Peyer's patch (tissue), 4 donors: ENCODE measurements at places on chromosomes 3 and 15.
A peak's percentile ranks its signal among the peaks of the same experiment; 100 is the strongest.

- no peaks in the 10 kb centered on the region for H3K27me3 ChIP-seq
- no peaks in the 10 kb centered on the region for H3K36me3 ChIP-seq
- H3K27ac ChIP-seq: no peak overlapping the region
- H3K4me3 ChIP-seq: peak overlapping the region; percentile 0
- no peak for DNase-seq
- no peaks in the 10 kb centered on the region for H3K4me1 ChIP-seq
These were observed 5.2 kb downstream of the CDV3 start for GRCh38 chr3:133578548-133579191.

- no peak overlapping the region for H3K27ac ChIP-seq
- H3K4me3 ChIP-seq: no peak overlapping the region
- no peaks in the 10 kb centered on the region for H3K27me3 ChIP-seq
These were observed 84.6 kb upstream of the ARHGEF3 start for GRCh38 chr3:56886314-56886713.

DNA sequence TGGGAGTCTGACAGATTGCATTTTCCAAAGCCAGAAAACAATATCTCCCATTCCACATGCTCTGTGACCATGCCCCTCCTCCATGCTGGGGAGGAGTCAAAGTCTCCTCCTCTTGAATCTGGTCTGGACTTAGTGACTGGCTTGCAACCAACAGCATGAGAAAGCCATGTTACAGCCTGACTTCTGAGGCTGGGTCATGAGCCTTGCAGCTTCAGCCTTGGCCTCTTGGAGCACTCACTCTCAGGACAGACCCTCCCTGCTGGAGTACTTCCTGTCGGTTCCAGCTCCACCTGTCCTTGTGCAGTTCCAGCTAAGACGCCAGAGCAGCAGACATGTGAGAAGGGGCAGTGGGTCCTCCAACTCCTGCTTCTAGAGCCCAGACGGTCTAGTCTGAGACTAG, 49.7 kb upstream of the RBSN start:
- H3K4me1 ChIP-seq: peaks cover 4% of the 10 kb centered on the region
- no peak for DNase-seq
- no peaks in the 10 kb centered on the region for H3K27me3 ChIP-seq
- no peak overlapping the region for H3K4me3 ChIP-seq

DNA sequence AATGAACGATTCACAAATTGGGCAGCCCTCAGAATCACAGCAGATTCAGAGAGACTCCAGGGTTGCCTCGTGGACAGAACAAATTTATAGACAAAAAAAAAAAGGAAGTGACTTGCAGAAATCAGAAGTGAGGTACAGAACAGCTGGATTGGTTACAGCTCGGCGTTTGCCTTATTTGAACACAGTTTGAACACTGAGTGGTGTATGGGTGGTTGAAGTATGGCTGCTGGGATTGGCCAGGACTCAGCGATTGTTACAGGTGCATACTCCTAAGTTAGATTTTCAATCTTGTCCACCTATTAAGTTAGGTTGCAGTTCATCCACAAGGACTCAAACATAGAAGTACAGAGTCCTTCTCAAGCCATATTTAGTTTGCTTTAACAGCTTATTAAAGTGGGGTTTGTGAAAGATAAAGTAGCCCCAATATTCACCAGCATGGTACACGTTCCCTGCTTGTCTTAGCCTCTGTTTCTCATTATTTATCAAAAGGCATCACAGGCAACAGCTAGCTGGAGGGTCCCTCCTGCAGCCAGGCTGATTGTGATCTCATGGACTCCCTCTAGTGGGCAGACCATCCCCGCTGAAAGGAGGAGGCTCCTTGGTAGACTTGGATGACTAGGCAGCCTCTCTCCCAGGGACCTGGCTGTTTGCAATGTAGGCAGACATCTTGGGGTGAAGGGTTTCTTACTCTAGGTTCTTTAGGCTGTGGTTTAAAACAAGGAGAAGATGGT, 17.6 kb upstream of the ALDH1L1 start:
- no peaks in the 10 kb centered on the region for H3K4me1 ChIP-seq
- no peaks in the 10 kb centered on the region for H3K27me3 ChIP-seq
- DNase-seq: peak; percentile 77
- no peak overlapping the region for H3K4me3 ChIP-seq
- no peaks in the 10 kb centered on the region for H3K36me3 ChIP-seq

- H3K36me3 ChIP-seq: no peaks in the 10 kb centered on the region
- no peak overlapping the region for H3K4me3 ChIP-seq
- H3K4me1 ChIP-seq: no peaks in the 10 kb centered on the region
- peak; percentile 53 for DNase-seq
- H3K27ac ChIP-seq: peak overlapping the region; percentile 40
These were observed 59.0 kb upstream of the PPARG start for GRCh38 chr3:12229896-12230295.

GRCh38 chr15:39591141-39591895, 10.4 kb downstream of the THBS1 start:
- DNase-seq: no peak
- H3K36me3 ChIP-seq: no peaks in the 10 kb centered on the region
- H3K4me1 ChIP-seq: no peaks in the 10 kb centered on the region
- no peak overlapping the region for H3K27ac ChIP-seq

GRCh38 chr3:188066141-188066540, 87.8 kb upstream of the LPP start:
- no peaks in the 10 kb centered on the region for H3K4me1 ChIP-seq
- no peaks in the 10 kb centered on the region for H3K27me3 ChIP-seq
- no peak for DNase-seq
- no peaks in the 10 kb centered on the region for H3K36me3 ChIP-seq

GRCh38 chr3:100227511-100227921, 33.3 kb upstream of the TBC1D23 start:
- no peaks in the 10 kb centered on the region for H3K27me3 ChIP-seq
- H3K4me3 ChIP-seq: no peak overlapping the region
- DNase-seq: no peak
- H3K36me3 ChIP-seq: no peaks in the 10 kb centered on the region
- no peaks in the 10 kb centered on the region for H3K4me1 ChIP-seq

GRCh38 chr3:24968036-24968435, 460.0 kb upstream of the RARB start:
- no peaks in the 10 kb centered on the region for H3K27me3 ChIP-seq
- no peak for DNase-seq
- H3K4me3 ChIP-seq: no peak overlapping the region
- H3K36me3 ChIP-seq: no peaks in the 10 kb centered on the region
- H3K4me1 ChIP-seq: no peaks in the 10 kb centered on the region
- no peak overlapping the region for H3K27ac ChIP-seq

- no peaks in the 10 kb centered on the region for H3K4me1 ChIP-seq
- no peak overlapping the region for H3K27ac ChIP-seq
- no peaks in the 10 kb centered on the region for H3K27me3 ChIP-seq
- no peaks in the 10 kb centered on the region for H3K36me3 ChIP-seq
- no peak overlapping the region for H3K4me3 ChIP-seq
These were observed 153.4 kb upstream of the THRB start for GRCh38 chr3:24648063-24648462.

- no peak for DNase-seq
- H3K36me3 ChIP-seq: no peaks in the 10 kb centered on the region
- H3K27ac ChIP-seq: no peak overlapping the region
- H3K27me3 ChIP-seq: no peaks in the 10 kb centered on the region
- H3K4me1 ChIP-seq: no peaks in the 10 kb centered on the region
- H3K4me3 ChIP-seq: no peak overlapping the region
These were observed 160.6 kb upstream of the CHRM5 start for GRCh38 chr15:33807665-33808064.

DNA sequence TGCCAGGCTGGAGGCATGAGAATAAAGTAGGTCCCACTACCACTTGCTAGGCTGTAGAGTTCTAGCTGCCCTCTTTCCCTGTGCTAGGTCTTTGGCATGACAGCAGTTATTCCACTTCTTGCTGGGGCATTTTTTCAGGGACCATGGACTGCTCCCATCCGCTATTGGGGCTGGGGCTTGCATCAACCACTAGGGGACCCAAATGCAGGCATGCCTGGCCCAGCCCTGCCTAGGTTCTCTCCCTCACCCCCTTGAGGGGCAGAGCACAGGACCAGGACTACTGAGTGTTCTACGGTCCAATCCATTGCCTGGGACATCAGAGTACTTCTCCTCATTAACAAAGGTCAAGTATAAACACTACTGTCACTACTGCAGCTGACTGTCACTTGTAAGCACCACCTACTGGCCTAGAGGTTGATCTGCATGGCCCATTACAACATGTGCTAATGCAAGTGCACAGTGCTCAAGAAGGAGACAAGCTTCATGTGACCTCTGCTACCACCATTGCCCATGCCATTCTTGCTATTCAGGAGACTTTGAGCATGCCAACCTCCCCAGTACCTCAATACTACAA, 270.5 kb downstream of the MBNL1 start:
- H3K27ac ChIP-seq: no peak overlapping the region
- H3K36me3 ChIP-seq: no peaks in the 10 kb centered on the region
- H3K4me1 ChIP-seq: no peaks in the 10 kb centered on the region
- no peak for DNase-seq

GRCh38 chr3:188567478-188568195, 413.7 kb downstream of the LPP start:
- no peaks in the 10 kb centered on the region for H3K36me3 ChIP-seq
- H3K27me3 ChIP-seq: no peaks in the 10 kb centered on the region
- H3K4me3 ChIP-seq: no peak overlapping the region
- H3K27ac ChIP-seq: no peak overlapping the region
- no peak for DNase-seq

DNA sequence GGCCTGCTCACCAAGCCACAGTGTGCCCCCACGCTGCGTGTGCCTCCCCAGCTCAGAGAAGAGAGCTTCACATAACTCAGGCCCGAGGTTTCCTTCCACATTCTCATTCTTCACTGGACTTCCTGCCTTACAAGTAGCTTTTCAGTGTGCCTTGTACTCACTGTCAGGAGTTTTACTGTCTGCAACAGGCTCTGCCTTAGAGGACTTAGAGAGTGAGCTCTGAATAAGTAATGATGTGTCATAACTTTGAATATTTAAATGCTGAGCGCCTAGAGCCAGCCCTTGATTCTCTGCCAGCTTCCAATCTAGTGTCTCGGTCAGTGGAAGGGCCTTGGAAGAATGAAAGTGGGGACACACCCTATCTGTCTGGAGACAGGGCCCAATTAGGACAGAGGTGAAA, 41.8 kb downstream of the ITGB5 start:
- H3K27me3 ChIP-seq: no peaks in the 10 kb centered on the region
- no peaks in the 10 kb centered on the region for H3K4me1 ChIP-seq
- no peak for DNase-seq
- H3K36me3 ChIP-seq: no peaks in the 10 kb centered on the region

DNA sequence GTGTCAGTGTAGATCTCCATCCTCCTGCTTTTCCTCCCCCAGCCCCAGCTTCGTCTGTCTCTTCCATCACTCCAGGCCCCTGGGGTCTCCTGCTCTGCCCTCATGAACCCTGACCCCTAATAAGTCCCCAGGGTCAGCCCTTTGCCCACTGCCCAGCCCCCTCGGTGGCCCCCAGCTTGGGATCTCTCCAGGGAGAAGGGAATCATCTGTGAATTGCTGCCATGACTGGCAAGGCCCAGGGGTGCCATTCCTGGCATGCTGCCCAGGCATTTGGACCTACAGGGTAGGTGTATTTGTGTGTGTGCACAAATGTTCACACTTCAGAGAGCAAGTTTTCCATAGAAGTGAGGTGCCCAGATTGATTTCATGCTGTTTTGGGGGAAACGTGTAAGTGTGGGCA, 5.9 kb upstream of the TBC1D21 start:
- H3K27ac ChIP-seq: no peak overlapping the region
- no peak overlapping the region for H3K4me3 ChIP-seq
- no peak for DNase-seq
- H3K4me1 ChIP-seq: no peaks in the 10 kb centered on the region
- H3K27me3 ChIP-seq: no peaks in the 10 kb centered on the region

GRCh38 chr3:50139718-50140423, 15.3 kb upstream of the SEMA3F start:
- DNase-seq: no peak
- H3K4me3 ChIP-seq: no peak overlapping the region
- H3K4me1 ChIP-seq: no peaks in the 10 kb centered on the region
- no peak overlapping the region for H3K27ac ChIP-seq
- H3K36me3 ChIP-seq: no peaks in the 10 kb centered on the region

- H3K4me3 ChIP-seq: no peak overlapping the region
- peaks cover 10% of the 10 kb centered on the region for H3K36me3 ChIP-seq
- H3K4me1 ChIP-seq: no peaks in the 10 kb centered on the region
- no peak for DNase-seq
These were observed 58.2 kb downstream of the ZNF148 start for GRCh38 chr3:125316949-125317348.

GRCh38 chr3:161415506-161416231, 44.4 kb upstream of the SPTSSB start:
- no peaks in the 10 kb centered on the region for H3K36me3 ChIP-seq
- H3K4me1 ChIP-seq: no peaks in the 10 kb centered on the region
- H3K27ac ChIP-seq: peak overlapping the region; percentile 4
- no peak for DNase-seq
- H3K4me3 ChIP-seq: no peak overlapping the region

- no peaks in the 10 kb centered on the region for H3K4me1 ChIP-seq
- H3K27me3 ChIP-seq: no peaks in the 10 kb centered on the region
- no peak for DNase-seq
- H3K27ac ChIP-seq: no peak overlapping the region
- no peak overlapping the region for H3K4me3 ChIP-seq
These were observed 269.0 kb downstream of the ZNF621 start for GRCh38 chr3:40793730-40794129.

GRCh38 chr3:122799322-122799721, 4.5 kb downstream of the SLC49A4 start:
- no peaks in the 10 kb centered on the region for H3K4me1 ChIP-seq
- no peak overlapping the region for H3K27ac ChIP-seq
- H3K4me3 ChIP-seq: no peak overlapping the region
- DNase-seq: no peak
- no peaks in the 10 kb centered on the region for H3K27me3 ChIP-seq

GRCh38 chr3:183275418-183275817, 22.4 kb downstream of the B3GNT5 start:
- no peak overlapping the region for H3K27ac ChIP-seq
- H3K36me3 ChIP-seq: peaks cover 5% of the 10 kb centered on the region
- no peaks in the 10 kb centered on the region for H3K4me1 ChIP-seq

GRCh38 chr15:42080919-42081830, 13.2 kb downstream of the PLA2G4D start:
- H3K4me1 ChIP-seq: no peaks in the 10 kb centered on the region
- DNase-seq: no peak
- no peaks in the 10 kb centered on the region for H3K36me3 ChIP-seq

- peaks cover 12% of the 10 kb centered on the region for H3K4me1 ChIP-seq
- no peak overlapping the region for H3K4me3 ChIP-seq
- H3K27ac ChIP-seq: peak overlapping the region; percentile 77
These were observed 25.5 kb downstream of the TBC1D2B start for GRCh38 chr15:78052001-78052401.

- H3K4me1 ChIP-seq: no peaks in the 10 kb centered on the region
- H3K27me3 ChIP-seq: no peaks in the 10 kb centered on the region
- no peak for DNase-seq
- H3K4me3 ChIP-seq: no peak overlapping the region
- H3K27ac ChIP-seq: no peak overlapping the region
These were observed 150.5 kb downstream of the CFAP20DC start for GRCh38 chr3:58899159-58899952.

- DNase-seq: no peak
- H3K4me3 ChIP-seq: no peak overlapping the region
- H3K27me3 ChIP-seq: no peaks in the 10 kb centered on the region
- H3K36me3 ChIP-seq: no peaks in the 10 kb centered on the region
- no peak overlapping the region for H3K27ac ChIP-seq
- H3K4me1 ChIP-seq: no peaks in the 10 kb centered on the region
These were observed 25.8 kb upstream of the RPL39L start for GRCh38 chr3:187165144-187165543.

- no peaks in the 10 kb centered on the region for H3K36me3 ChIP-seq
- no peak overlapping the region for H3K27ac ChIP-seq
- DNase-seq: no peak
- H3K4me1 ChIP-seq: no peaks in the 10 kb centered on the region
- no peak overlapping the region for H3K4me3 ChIP-seq
These were observed 139.4 kb upstream of the SLC7A14 start for GRCh38 chr3:170725285-170725731.
